ENCODE measurements at places on chromosomes 11 and 22.
A peak's percentile ranks its signal among the peaks of the same experiment; 100 is the strongest.

DNA sequence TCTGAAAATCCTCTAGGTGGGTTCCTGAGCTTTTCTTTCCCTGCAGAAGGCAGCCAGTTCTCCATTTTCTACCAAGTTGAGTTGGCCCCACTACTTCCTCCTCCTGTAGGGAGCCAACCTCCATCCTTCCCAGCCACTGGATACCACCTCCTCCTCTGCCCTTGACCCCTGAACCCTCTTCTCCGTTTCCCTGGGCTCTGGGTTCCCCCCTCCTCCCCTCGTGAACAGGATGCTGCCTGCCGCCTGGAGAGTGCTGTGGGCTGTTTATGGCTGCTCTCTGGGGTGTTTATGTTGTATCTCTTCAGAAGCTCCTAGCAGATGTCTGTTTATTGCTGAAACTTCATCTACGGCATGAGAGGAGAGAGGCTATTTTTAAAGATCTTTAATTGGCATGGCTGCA lies 8.6 kb downstream of the MICAL2 start:
- DNase-seq = no peak

DNA sequence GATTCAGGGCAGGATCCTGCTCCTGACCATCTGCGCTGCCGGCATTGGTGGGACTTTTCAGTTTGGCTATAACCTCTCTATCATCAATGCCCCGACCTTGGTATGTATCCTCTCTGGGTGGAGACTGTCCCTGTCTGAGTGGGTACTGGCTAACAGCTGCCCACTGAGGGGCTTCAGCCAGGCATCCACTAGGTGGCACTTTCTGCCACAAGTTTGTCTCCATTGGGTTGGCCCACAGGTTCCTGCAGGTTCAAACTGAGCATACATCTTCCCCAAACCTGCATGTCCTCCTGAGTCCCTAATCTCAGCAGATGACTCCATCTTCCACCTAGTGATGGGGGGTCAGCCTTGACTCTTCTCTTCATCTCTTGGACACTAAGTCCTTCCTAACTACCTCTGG lies 4.4 kb downstream of the SLC2A11 start:
- no peak for DNase-seq

- DNase-seq = no peak
Observed at GRCh38 chr11:85464283-85464682, 162.9 kb downstream of the DLG2 start.

DNA sequence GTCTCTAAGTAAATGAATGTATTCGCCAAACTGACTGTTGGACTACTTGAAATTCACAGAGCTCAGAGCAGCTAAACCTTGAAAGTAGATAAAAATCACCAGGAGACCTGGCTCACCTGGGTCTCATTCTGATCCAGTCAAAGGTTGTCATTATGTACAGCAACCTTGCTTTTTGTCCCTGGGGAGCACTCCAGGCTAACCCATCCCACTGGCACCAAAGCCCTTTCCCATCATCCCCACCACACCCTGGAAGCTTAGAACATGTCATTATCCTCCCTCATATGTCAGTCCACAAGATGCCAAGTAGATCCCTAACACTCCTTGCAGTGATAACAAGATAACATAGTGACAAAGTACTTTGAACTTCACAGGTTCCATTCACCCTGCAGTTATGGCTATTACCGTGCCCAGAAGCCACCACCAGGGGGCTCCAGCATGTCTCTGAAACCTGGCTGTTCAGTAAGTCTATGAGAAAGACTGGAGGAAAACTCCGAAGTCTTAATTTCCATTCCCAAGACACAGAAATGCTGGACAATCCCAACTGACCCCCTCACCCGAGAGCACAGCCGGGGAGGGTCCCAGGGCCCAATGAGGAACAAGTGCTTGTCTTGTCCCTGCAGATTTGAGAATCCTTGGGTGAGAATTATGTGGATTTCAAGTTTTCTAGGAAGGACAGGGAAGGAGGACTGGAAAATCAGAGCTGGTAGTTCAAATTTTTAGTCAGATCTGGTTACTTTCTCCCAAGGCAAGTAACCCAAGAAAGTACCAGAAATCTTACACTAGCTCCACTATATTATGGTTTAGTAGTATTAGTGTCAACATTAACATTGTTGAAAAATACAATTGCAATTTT lies 43.0 kb upstream of the USP47 start:
- DNase-seq = no peak

DNA sequence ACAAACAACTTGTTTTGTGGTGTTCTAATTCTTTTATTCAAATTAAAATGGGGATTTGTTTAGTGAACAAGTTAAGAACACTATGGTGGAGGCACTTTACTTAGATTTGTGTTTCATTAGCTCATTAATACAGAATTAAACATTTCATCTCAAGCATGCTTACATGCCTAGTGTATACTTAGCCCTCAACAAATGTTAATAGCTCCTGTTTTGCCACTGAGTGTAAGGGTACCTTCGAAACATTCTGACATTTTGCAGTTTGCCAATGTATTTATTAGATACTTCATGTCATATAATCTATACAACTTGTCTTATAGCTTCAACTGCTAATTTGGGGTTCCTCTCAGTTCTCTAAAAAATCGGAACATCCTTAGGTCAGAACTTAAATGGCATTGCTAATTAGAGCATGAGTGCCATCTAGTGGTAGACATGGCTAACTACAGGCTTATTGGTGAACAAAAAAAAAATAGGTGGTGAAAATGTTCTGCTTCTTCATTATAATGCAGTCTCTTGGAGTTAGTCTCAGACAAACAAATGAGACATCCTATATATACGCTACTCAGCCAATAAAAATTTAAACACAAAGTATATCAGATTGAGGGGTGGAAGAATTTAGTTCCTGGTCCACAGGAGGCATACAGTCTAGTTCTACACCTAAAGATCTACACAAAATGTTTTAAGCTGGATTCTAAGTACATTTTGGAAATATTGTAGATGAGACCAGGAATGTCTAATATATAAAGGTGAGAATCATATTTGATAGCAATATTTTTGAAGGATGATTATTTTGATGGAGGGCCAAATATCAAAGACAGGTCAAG lies 4.9 kb upstream of the CNTN5 start:
- peak; percentile 23 for DNase-seq

- no peak for DNase-seq
Observed at GRCh38 chr11:105700271-105700670, 90.4 kb downstream of the GRIA4 start.

- DNase-seq = no peak
Observed at GRCh38 chr11:14318581-14318981, 40.4 kb downstream of the RRAS2 start.

DNA sequence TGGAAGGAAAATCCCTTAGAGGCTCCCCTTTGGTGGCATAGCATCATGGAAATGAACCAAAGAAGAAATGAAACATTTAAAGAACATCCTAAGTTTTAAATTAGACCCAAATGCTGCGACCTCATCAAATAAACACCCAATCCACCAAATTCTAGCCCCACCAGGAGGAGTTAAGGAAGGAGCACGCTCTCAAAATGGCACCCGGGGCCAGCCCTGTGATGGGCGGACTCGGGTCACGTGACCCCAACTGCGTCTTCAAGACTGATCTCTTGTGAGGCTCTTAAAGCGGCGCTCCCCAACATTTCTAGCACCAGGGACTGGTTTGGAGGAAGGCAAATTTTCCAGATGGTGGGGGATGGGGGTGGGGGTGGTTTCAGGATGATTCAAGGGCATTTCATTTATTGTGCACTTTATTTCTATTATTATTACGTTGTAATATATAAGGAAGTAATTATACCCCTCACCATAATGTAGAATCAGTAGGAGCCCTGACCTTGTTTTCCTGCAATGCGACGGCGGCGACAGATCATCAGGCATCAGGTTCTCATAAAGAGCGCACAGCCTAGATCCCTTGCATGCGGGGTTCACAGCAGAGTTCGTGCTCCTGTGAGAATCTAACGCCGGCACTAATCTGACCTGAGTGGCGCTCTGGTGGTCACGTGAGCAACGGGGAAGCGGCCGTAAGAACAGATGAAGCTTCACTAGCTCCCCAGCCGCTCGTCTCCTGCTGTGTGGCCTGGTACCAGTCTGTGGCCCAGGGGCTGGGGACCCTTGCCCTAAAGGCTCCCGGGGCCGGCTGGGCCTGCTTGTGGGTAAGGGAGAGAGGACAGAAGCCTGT lies 90.6 kb upstream of the SLC22A12 start:
- no peak for DNase-seq

- no peak for DNase-seq
Observed at GRCh38 chr11:122951211-122951610, 30.4 kb downstream of the BSX start.

- no peak for DNase-seq
Observed at GRCh38 chr11:695288-695537, 191 bp upstream of the DEAF1 start.

- DNase-seq = no peak
Observed at GRCh38 chr11:12952094-12952493, 57.0 kb upstream of the RASSF10 start.

DNA sequence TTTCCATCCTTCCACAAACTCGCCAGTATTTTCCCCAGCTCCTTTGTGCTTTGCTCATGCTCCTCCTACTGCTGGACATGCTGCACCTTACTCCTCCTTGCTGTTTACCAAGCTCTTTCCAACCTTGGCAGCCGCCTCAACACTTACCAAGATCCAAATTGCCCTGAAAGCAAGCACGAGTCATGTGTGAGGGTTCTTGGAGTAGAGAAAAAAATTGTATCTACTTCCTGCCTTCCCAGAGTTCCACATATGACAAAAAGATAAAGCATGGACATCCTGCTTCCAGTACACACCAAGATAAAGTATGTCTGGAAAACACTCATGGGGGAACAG lies 767.5 kb downstream of the NTM start:
- DNase-seq = no peak
